ENCODE measurements at places on chromosomes 2 and 18.

- no peak for DNase-seq
Observed at GRCh38 chr18:13450289-13451212, 232.0 kb downstream of the LDLRAD4 start.

DNA sequence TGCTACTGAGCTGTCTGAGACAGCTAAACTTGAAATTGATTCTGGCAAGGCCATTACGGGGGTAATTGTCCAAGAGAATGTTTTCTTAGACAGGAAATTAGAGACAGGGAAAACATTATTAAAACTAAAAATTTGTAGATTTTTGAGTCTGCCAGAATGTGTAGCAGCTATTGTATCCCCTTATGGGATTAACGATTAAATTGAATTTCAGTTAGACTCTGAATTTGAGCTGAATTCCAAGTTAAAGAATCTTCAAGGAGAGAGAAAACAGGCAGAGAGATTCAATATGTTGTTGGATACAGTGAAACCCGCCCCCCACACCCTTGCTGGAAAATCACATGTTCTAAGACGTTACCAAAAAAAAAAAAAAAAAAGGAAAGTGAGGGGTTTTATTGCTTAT, 32.7 kb upstream of the CCDC68 start:
- DNase-seq: no peak

GRCh38 chr2:63320669-63321068, 267.6 kb downstream of the WDPCP start:
- no peak for DNase-seq

DNA sequence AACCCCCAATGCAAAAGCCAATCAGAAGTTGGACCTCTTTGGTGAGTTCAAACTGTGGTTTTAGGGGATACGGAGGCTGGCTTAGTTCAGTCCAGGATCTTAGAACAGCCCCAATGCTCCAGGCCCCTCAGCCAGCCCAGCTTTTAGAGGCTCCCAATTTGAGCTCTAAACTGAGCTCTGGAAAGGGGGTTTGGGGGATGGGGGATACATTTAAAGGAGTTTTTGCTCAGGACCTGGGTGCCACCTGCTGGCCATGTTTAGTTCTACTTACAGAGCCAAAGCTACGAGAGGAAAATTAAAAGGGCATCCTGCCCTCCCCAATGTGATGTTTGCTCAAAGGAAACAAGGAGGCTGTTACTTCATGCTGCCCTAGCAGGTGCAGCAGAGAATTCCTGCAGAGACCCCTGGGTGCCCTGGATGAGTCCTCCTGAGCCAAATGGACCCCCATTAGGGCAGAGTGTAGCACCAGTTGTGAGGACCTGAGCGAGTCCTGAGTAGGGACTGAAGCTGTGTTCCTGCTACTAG, 15.9 kb upstream of the TMEM214 start:
- DNase-seq: peak; percentile 20

- DNase-seq: no peak
Observed at GRCh38 chr18:49155857-49156256, 205.1 kb upstream of the SMAD7 start.

- no peak for DNase-seq
Observed at GRCh38 chr2:127083819-127084503, 23.0 kb downstream of the BIN1 start.

- no peak for DNase-seq
Observed at GRCh38 chr2:45808294-45808800, 156.9 kb downstream of the PRKCE start.

- DNase-seq: no peak
Observed at GRCh38 chr2:84527137-84528129, 11.1 kb downstream of the DNAH6 start.

DNA sequence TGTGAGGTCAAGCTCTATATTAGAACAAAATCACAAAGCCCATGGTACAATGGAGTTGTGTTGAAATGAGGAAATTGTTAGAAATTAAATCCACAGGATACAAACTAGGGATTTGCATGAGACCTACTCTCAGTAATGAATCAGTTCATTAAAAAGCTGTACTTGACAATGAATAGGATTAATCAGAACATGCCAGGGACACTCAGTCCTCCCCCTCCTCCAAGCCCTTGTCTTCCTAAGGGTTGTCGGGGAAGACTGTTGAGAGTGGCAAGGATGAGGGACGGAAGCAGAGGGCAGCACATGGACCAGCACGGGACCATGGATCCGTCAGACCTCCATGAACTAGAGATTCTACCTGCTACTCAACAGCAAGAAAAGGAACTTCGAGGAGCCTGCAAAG, 39.8 kb downstream of the SPRED2 start:
- DNase-seq: no peak

DNA sequence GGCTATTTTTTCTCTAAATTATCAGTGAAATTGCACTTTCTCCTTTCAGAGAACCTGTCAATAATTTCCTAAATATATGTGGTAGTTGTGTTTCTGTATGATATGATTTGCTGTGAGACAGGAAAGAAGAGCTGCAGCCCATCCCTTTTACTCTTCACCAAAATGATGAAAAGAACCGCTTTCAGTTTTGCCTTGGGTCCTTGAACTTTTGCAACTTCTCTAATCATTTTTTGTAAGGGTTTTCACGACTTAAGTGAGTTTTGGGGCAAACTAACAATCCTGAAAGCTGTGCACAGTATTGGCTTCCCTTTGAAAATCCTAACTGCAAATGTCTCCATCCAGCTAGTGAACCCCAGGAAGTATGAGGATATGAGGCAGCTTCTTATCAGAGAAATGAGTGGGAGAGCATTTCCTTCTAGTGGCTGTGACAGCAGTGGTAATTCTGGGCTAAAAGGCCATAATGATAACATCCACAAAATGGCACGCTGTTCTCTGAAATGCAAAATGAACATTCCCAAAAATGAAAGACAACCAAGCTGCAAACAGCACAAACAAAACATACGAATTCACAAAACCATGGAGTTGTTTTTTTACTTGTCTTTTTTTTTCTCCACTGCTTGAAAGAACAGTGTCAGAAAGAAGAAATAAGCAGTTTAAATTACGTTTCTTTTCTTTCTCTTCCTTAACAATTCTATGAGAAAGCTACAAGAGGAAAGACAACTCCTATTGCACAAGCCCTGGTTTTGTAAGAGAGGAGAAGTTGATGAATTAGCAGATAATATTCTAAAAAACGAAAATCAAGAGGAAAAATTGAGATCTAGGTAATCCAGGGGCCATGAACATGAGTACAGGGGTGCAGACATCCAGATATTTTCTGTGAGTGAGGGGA, 1291.6 kb upstream of the ZEB2 start:
- no peak for DNase-seq

DNA sequence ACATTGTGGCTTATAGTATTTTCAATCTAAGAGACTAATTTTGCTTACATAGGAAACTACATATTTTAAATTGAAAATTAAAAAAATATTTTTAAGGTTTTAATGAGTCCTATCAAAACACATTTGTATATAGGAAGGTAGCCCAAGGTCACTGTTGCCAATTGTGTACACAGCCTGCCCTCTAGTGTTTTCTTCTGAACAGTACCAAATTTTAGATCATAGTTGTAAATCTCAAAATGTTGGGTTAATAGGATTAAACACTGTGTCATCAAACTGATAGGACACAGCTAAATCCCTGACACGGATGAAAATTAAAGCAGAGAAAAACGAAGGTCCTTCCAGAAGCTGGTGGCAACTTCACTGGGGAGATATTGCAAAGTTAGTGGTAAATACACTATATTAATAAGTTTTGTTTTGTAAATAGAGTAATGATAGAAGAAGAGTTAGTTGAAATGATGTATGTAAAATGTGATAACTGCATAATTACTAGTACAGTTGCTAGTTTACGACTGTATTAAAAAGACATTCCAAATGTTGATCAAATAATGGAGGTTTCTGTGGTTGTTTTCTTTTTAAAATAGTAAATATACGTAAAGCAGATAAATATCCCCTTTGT, 19.7 kb downstream of the CLUL1 start:
- DNase-seq: peak; percentile 29

Data from central memory CD4-positive, alpha-beta T cell (primary cell).